ENCODE measurements at places on chromosomes 2 and 18.

- DNase-seq: no peak
Observed at GRCh38 chr2:8223695-8224346, 458.0 kb upstream of the ID2 start.

GRCh38 chr2:166388481-166389070 is 12.8 kb upstream of the SCN9A start:
- no peak for DNase-seq

DNA sequence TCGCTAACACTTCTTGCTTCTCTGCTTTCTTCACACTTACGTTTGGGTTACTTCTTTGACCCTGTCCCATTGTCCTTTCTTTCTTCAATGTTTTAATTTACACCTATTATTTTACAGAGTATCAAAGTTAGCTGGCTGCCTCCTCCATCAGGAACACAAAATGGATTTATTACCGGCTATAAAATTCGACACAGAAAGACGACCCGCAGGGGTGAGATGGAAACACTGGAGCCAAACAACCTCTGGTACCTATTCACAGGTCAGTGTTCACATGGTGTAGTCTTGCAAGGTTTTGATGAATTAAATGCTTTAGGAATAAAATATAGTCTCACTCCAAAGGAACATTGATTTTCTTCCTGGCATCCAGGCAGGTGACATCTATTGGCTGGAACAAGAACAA is 919.0 kb downstream of the MBD2 start:
- no peak for DNase-seq

DNA sequence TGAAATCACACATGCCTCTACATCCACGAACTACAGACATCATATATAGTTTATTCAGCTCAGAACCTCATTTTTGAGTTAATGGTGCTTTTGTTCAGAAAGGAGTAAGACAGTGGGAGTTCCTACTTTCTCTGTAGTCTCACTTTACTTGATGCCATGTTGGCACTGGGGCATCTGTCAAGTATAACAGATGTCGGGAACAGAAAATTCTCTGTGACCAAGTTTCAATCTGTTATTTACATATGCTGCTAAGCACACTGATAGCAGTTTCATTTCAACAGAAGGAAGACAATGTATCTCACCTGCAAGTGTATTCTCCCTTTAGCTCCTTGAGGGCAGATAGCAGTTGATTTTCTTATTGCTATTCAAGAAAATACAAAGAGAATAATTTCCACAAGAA is 774.1 kb downstream of the METTL4 start:
- DNase-seq: no peak

- no peak for DNase-seq
Observed at GRCh38 chr2:238551091-238551490, 124.4 kb downstream of the ASB1 start.

DNA sequence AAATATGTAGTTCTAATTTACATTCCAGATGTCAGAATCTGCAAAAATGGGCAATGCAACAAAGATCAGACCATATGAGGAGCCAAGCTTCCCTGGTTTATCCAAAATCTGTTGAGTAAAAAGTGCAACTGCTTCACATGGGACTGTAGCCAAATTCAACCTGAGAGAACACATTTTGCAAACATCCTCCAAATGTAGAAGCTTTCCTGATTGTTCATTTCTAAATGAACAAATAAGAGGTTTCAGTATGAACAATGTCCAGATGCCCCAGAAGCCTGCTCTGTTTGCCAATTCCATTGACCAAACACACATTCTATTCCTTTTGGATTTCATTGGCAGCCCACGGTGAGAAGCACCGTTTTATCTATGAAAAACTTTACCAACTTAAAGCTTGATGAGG is 117.9 kb upstream of the OSR1 start:
- no peak for DNase-seq

DNA sequence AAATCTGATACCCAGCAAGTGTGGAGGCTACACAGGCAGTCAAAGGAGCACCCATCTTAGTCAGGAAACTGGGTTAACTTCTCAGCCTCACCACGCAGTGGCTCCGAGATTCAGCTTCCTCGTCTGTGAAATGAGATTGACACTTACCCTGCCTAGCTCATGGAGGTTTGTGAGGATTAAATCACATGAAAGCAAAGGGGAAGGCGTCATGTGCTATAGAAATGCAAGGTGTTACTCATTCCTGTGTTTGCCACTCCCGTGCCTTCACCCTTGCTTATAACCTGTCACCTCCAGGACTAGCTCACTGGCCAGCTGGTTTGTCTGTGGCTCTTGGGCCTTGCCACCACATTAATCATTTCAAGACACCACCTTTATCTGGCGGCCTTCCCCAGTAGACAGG is 118.9 kb upstream of the FOSL2 start:
- DNase-seq: no peak

DNA sequence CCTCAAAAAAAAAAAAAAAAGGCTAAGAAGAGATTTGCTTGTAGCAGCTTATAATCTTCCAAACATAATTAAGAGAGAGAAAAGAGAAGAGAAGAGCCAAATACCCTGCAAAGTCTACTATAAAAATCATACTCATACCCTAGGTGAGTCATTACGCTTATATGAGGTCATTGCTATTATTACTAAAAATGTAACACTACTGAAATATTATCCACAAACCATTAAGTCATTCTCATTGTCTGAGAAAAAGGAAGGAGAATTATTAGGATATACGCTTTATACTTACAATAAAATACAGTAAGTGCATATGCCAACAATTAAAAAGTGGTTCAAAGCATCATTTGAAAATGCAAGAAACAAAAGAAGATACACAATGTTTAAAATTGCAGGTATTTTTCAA is 66.5 kb downstream of the COLEC12 start:
- DNase-seq: no peak

DNA sequence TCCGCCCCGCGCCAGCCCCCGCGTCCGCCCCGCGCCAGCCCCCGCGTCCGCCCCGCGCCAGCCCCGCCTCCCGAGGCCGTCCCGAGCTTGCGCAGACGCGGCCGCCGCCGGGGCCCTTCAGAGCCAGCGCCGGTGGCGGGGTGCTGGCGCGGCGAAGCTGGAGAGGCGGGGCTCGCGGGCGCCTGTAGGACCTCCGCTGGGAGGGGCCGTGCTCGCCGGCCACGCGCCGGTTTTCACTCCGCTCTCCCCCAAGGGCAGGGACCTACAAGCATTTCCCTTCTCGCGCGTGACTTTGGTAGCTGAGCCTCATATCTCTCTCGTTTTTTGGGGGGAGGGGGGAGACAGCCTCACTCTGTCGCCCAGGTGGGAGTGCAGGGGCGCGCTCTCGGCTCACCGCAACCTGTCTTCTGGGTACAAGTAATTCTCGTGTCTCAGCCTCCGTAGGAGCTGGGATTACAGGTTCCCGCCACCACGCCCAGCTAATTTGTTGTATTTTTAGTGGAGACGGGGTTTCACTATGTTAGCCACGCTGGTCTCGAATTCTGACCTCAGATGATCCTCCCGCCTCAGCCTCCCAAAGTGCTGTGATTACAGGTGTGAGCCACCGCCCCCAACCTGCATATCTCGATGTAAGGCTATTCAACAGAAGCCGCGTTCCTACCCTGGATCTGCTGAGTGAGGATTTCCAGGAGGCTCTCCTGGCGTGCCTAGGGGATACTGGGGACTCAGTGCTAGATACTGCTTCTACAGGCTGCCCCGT is at the start of gene ZNF514:
Gene ZNF514 (minus strand): TSS at position 159 of the 760 bp plus-strand sequence. CDS start 6,595 bp downstream, outside the sequence.
- peak; percentile 77 for DNase-seq

DNA sequence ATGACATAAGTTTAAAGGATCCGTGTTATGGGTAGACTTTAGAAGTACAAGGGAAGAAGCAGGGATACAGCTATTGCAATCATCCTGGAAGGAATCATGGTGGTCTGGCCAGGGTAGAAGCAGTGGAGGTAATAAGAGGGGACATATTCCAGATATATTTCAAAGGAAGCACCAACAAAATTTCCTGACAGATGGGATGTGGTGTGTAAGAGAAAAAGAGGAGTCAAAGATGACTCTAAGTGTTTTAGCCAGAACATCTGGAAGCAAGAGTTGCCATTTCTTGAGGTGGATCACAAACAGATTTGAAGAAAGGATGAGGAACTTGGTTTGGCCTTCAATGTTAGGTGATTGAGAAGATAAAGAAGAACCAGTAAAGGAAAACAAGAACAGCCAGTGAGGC is 133.1 kb upstream of the CTAGE1 start:
- DNase-seq: peak; percentile 5

GRCh38 chr18:34676816-34677574 is 33.1 kb upstream of the DTNA start:
- DNase-seq: no peak

- no peak for DNase-seq
Observed at GRCh38 chr2:13001408-13001807, 284.7 kb downstream of the TRIB2 start.

- DNase-seq: no peak
Observed at GRCh38 chr2:143856978-143857377, 662.9 kb downstream of the ZEB2 start.

GRCh38 chr2:138476186-138476585 is 25.4 kb upstream of the SPOPL start:
- no peak for DNase-seq

- DNase-seq: no peak
Observed at GRCh38 chr2:70807828-70808118, 12.6 kb downstream of the CLEC4F start.

GRCh38 chr2:75515584-75516368 is 45.0 kb downstream of the EVA1A start:
- DNase-seq: no peak

DNA sequence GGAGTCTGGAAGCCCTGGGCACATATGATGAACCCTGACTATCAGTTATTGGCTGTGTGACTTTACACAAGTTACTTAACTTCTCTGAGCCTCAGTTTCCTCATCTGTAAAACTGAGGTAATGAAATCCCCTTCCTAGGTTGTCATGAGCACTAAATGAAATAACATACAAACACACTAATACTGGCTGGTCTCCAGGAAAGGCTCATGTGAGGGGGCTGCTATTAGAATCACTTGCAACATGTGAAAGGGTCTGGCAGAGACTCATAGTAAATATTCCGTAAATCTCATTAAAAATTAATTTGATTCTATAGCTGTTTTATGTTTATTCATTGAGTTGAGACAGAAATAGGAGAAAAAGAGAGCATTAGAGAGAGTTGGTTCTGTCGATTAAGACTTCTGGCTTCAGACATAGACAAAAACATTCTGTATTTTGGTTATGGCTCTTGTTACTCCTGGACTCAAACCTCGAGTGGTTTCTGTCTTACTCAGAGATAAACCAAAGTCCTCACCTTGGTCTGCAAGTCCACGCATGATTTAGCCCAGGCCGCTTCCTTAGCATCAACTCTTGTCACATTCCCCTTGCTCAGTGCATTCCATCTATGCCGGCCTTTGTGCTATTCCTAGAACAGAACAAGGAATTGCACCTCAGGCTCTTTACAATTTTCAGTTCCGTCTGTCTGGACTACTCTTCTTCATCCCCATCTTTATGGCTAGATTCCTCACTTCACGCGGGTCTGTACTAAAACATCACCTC is 139.1 kb downstream of the NXPH2 start:
- no peak for DNase-seq

- no peak for DNase-seq
Observed at GRCh38 chr2:134623796-134624195, 95.0 kb downstream of the TMEM163 start.

DNA sequence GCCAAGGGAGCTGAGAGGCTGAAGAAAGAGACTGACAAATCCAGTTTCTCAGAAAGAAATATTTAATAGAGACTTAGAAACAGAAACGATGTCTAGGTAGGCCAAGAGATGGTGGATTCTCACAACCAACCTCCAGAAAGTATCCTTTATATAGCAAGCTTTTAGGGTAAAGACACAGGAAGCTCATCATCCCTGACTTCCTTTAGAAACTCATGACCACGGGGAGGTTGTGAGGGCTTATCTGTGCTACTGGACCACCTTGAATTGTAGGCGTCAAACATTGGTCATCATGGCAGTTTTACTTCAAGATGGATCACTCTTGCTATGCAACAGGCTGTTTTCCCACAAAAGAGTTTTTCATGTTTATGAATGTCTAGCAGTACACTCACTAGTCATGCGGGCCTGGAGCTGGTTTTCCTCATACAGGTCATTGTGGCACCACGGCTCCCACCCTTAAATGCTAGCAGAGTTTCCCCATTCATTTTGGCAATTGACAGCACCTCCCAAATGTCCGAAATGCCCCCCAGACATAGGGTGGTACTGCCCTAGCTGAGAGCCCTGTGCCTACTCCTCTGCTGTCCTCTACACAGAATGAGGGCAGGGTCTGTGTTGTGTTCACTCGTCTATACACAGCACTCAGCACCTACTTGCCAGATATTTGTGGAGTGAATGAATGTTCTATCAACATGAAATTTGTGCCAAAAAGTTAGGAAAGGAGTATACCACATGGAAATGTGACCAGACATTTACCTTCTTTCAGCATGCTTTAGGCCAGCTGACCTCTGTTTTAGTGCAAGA is 89.0 kb downstream of the TMEM247 start:
- DNase-seq: peak; percentile 72

DNA sequence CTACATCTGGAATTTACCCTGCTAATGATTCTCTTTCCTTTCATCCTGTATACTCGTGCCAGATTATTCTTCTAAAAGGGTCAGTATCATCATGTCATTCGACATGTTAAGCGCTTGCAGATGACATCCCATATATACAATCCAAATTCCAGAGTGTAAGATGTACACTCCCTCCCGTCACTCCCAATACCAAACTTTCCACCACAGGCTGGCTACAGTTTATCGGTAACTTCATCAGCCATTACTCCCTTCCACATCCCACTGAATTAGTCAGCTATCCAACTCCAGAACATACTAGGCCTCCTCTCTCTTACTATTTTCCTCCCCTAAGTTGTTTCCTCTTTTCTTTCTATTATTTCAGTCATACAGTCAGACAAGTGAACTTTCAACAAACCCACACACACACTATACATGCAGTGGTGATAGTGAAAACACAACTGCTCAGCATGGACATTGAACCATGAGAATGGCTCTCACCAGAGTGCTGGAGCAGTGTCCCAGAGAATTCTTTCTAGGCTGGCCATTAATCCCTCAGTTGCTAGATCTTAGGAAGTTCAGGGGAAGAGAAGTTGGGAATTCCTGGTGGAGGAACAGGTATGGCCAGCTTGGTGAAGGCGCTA is 10.6 kb upstream of the NMI start:
- no peak for DNase-seq

GRCh38 chr2:158464426-158465281 is 7.9 kb downstream of the PKP4 start:
- no peak for DNase-seq

GRCh38 chr2:213164263-213164662 is 12.9 kb upstream of the IKZF2 start:
- no peak for DNase-seq

GRCh38 chr2:9699139-9700108 is 68.6 kb upstream of the YWHAQ start:
- DNase-seq: peak; percentile 81

- no peak for DNase-seq
Observed at GRCh38 chr2:197369228-197369932, 58.8 kb upstream of the ANKRD44 start.

DNA sequence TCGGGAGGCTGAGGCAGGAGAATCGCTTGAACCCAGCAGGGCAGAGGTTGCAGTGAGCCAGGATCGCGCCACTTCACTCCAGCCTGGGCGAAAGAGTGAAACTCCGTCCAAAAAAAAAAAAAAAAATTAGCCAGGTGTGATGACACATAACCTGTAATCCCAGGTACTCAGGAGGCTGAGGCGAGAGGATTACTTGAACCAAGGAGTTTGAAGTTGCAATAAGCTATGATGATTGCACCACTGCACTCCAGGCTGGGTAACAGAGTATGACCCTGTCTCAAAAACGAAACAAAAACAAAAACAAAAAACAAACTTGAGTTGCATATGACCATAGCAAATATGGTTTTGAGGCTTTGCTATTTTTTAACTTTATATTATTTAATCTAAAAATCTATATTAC is 25.8 kb downstream of the SANBR start:
- no peak for DNase-seq
